ENCODE measurements at places on chromosomes 3 and 15.

GRCh38 chr3:19365471-19365870 lies 217.2 kb downstream of the KCNH8 start:
- no peak for DNase-seq

DNA sequence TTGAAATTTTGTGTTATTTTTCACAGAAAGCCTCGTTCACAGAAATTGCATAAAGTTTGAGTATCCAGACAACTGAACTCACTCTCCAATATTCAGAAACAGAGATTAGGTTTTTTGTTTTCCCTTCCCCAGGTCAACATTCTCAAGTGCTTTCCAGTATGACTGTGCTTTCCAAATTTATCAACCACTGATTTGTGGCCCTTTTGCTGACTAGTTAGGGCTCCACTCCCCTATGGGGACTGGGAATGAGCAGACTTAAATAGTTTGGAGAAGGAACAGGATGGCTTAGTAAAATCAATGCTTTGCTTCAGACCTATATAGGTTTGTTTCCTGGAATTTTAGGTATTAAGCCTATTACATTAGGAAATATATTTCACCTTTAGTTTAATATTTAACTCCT lies 38.2 kb upstream of the NAALADL2 start:
- DNase-seq = no peak

DNA sequence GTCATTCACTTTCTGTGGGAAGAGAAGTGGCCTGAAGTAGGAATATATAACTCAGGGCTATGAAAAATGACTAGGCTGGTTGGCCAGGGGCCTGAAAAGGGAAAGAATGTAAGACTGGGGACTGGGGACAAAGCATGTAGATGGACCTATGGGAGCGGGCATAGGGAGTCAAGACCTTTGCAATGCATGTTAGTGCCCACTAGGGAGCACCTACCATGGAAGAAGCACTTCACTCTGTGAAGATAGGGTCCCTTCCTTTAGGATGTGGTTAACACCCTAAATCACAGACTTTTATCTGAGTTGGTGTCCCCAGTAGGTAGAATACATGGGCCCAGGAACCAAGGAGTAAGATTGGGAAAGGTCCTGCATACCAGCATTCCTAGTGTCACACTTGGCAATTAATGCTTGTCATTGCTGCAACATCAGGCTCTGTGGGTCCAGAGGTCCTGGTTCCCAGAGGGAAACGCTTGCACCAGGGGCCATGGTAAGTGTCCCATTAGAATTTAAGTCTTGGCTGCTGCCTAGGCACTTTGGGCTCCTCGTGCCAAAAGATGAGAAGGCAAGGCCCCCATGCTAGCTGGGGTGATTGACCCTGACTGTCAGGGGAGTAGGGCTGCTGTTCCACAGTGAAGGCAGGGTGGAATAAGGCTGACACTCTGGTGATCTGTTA lies 79.6 kb downstream of the CRYGS start:
- no peak for DNase-seq

DNA sequence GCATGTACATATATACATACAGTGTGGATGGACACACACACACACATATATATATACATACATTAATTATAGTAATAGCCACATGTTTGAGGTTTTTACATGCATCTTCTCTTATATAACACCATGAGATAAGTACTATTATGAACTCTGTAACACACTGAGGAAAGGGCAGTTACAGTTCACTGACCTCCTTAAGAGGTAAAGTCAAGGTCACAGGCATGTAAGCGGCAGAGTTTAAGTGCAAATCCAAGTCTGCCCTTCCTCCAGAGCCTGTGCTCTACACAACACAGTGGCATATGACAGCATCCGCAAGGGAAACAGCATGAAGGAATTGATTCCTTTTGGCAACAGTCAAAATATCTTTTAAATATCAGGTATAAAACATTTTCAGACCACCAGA lies 26.4 kb downstream of the FHIT start:
- no peak for DNase-seq

GRCh38 chr15:48936666-48937065 lies 27.1 kb downstream of the SHC4 start:
- no peak for DNase-seq

- no peak for DNase-seq
Observed at GRCh38 chr3:176785171-176785570, 412.1 kb downstream of the TBL1XR1 start.

DNA sequence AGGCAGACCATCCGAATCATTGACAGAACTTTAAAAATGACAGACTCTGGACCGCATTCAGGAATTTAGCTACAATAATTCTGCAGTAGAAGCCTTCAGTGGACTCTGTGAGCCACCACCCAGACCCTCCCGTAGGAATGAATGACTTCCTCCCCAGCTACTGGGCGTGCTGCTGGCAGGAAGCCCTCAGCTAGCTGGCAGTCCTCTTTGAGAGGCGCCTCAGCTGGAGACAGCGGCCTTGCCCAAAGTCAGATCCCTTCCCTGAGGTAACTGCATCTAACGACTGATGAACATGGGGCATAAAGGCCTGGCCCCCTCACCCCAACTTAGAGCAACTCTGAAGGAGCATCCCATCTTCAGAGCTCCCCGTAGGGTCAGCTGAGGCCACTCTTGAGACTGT lies 25.8 kb downstream of the CRABP1 start:
- no peak for DNase-seq

GRCh38 chr3:14042680-14043079 lies 82.0 kb downstream of the CHCHD4 start:
- DNase-seq = no peak

- no peak for DNase-seq
Observed at GRCh38 chr3:191985691-191986090, 524.7 kb downstream of the PYDC2 start.

DNA sequence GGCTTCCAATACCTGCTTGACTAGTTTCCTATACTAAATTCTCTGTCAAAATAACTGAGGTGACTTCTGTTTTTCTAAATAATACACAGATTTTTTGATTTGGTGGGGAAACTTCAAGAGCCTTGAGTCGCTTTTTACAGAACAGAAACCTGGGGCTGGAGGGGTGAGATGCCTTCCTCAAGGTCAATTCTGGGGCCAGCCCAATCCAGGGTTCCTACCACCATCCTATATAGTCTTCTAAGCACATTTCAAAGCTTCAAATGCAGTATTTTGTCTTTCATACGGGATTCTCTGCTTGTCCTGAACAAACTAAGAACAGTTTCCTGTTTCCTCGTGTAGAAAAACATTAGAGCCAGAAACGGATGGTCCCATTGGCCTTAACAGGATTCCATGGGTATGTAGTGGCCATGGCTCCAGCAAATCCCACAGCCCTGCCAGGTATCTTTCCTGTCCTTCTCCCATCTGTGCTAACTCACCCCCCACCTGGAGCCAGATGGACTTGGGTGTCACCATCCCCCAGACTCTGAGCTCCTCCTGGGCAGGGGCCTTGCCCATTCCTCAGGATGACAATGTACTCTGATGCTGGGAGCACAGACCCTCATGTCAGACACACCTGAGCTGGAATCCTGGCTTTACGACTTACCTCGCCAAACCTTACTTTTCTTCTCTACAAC lies 146.9 kb downstream of the KLF13 start:
- DNase-seq = no peak

DNA sequence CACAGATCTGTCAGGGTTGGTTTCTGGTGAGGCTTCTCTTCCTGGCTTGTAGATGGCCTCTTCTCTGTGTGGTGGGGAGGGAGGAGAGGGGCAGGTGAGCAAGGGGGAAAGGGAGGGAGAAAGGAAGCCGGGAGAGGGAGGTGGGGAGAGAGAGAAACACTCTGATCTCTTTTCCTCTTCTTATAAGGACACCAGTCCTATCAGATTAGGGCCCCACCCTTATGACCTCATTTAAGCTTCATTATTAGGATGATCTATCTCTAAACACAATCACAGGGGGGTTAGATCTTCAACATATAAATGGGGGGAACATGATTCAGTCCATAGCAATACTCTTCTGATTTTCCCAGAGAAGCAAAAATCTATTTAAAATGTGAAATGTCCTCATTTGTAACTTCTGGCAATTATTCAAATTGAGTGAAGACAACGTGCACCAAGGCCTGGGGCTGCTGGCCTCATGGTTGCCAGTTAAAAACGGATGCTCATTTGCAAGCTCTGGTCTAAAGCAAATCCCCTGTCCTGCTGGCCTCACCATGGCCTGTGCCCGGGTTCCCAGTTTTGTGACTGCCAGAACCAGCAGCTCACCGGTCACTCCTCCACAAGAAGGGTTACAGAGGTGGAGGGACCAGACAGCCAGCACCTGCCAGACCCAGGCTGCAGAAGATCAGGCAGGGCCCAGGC lies 8.3 kb downstream of the POMGNT2 start:
- DNase-seq = no peak

- DNase-seq = no peak
Observed at GRCh38 chr15:43370310-43370974, 401 bp downstream of the ZSCAN29 start.

DNA sequence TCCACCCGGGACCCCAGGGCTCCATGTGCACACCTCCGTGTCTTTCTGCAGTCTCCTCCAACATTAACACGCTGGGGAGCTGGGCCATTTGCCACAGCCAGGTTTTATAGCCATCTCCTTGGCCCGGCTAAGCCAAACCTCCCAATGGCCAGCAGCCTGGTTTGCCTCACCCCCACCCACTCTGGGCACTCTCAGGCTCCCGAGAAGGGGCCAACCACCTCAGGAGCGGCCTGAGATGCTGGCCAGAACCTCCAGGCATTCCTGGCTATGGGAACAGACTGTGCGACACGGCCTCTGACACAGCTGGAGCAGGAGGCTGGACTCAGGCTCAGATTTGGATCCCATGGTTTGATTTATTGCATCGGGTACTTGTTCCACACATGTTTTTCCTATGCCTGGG lies 289.7 kb downstream of the RPLP1 start:
- DNase-seq = no peak

DNA sequence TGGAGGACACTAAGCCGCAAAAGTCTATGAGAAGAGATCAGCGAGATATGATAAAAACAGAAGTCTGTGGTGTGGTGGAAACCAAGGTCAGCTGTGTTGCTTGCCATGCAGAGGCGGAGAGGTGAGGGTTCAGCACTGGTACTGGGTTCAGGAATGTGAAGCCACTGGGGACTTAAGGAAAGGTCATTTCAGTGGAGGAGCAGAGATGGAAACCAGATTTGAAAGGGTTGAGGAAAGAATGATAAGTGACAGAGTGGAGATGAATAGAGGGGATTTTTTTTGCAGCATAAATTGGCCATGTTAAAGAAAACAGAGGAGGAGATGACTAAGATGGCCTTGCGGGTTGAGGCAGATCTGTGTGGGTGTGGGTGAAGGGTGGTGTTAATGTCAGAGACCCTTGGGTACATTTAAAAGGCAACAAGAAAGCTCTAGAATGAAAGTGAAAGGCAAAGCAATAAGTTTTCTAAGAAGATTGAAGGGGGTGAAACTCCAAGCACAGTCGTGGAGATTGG lies 265.5 kb downstream of the ADAMTSL3 start:
- no peak for DNase-seq

DNA sequence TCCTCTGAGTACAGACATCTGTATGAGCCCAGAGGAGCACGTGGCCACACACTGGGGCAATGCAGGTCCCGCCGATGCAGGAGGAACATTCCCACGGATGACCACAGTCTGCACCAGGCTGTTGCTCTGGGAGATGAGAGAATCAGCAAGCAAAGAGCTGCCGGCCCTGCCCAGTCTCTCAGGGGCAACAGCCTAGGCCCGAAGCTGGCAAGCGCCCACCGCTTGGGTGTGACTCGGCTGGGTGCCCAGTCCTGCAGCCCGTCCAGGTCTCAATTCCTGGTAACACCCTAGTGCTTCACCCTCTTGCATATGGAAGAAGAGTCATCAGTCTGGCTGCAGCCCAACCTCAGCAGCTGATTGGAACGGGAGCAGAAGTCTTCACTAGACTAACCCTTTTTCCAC lies 153.7 kb upstream of the HES1 start:
- no peak for DNase-seq

DNA sequence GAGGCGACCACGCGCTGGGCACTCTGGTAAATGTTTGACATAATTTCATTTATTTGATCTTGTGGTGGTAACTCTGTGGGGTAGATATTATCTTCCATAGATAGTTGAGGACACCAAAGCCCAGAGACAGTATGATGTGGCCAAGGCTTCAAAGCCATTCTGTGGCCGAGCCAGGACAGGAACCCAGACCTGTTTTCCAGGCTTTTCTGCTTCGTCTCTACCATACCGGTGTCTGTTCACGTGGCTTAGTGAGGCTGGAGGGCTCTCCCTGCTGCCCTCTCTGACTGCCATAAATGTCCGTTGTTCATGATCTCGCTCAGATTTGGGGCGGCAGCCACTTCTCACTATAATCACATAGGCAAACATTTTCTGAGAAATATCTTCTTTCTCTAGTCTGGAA lies 134.7 kb downstream of the PEX5L start:
- no peak for DNase-seq

DNA sequence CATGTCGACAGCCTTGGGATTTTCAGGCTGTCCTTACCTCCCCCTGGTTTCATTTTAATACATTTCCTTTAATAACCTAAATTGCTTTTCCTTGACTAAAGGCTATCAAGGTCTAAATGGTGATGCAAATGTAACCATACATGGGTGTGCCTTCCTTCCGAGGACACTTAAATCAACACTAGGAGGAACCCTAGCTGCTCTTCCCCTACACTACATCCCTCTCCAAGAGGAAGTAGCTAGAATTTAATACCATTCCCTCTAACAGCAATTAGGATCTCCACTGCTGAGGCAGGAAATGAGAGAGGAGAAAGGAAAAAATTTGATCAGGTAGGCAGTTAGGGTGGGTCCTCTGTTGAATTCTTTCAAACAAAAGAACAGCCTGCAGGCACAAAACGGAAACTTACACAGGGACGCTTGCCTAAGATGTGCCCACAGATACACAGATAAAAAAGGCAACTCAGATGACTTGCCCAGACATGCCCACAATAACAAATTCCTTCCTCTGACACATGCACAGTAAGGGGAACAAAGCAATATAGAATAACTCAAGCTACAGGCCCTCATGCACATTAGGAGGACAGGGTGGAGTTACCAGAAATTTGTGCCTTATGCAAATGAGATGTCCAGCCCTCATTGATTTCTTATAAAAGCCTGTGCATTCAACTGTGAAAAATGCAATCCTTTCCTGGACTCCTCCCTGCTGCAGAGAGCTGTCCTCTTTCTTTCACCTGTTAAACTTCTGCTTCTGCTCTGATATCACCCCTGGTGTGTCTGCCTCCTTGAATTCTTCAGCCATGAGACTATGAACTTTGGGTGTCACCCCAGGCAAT lies 1024.4 kb upstream of the CADM2 start:
- no peak for DNase-seq

GRCh38 chr15:88303395-88303794 lies 46.9 kb upstream of the NTRK3 start:
- no peak for DNase-seq

DNA sequence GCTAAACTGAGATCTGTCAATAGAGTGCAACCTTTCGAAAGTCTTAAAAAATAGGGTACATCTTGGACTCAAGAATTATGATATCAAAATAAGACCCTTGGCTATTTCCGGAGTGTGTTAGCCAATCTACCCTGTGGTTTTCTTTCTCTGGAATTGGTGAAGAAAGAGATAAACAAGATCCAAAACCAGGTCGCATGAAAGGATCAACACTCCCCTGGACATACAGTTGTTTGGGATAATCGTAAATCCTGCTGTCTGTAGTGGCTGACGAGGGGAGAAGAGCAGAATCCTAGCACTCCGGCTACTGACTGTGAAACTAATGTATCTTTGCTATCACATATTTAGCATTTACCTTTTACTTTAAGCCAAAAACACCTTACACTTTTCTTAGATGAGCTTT lies 30.9 kb downstream of the FNDC3B start:
- DNase-seq = no peak
